ENCODE measurements at places on chromosomes 16 and 17.

DNA sequence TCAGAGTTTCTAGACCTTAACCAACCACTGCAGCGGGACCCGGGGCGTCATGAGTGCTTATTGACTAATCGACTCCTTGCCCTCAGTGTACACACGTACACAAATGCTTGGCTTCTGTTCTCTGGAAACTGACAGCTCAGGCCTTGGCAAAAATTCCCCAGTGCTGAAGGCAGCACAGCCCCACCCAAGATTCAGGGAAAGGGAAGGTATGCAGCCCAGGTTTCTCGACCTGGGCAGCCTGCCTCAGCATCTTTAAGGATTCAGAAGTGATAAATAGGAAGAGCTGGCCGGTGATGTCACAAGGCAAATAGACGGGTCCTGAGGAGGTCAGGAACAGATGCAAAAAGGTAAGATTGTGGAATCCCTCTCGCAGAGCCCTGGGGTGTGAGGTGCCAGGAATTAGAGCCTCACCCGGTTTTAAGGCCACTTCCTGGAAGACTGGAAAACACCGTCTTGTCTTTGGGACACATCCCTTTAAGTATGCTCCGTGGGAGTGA lies 9.0 kb upstream of the CDH3 start:
- peak; percentile 88 for ATAC-seq

GRCh38 chr17:67891481-67892119 lies 66.3 kb downstream of the BPTF start:
- ATAC-seq: no peak

DNA sequence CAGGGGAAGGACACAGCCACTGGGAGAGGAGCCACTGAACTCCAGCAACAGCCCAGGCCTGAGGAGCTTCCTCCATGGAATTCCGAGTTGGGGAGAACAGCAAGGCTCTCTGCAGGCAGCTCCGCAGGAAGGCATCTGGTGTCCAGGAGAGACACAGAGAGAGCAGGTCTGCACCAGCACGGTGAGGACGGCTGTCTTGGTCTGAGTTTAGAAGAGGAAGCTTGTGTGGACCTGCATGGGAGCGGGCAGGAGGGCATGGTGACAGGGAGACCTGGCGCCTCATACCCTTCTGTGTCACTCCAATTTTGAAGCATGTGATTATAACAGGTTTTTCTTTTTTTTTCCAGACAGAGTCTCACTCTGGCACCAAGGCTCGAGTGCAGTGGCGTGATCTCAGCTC lies 6.4 kb downstream of the SLC38A10 start:
- no peak for ATAC-seq

DNA sequence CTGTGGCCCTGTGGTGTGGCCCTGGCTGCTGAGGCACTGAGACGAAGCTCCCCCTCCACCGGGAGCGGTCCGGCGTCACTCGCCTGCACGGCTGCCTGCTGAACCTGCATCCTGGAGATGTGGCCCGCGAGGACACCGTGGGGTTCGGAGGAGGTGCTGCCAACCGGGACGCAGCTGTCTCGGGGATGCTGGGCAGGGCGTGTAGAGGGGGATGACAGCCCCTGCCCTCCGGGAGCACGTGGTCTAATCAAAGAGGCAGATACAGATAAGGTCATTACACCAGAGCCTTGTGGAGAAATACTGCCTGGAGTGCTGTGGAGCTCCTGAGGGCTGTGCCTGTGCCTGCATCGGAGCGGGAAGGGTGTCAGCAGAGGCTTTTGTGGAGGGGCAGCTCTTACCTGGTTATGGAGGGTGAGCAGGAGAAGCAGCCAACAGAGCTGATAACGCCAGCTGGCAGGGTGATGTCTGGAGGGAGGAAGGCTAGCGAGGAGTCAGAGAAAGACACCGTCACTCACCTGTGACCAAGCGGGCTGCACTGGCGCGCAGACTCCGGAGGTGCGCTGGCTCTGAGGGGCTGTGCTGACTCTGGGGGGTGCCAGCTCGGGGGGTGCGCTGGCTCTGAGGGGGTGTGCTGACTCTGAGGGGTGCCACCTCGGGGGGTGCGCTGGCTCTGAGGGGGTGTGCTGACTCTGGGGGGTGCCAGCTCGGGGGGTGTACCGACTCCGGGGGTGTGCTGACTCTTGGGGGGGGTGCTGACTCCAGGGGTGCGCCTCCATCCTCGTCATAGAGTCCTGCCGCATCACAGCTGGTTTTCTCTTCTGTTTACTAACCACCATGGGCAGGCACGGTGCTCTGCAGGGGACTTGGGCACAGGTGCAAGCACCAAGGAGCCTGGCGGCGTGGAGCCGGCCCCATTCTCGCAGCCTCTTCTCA lies 104.7 kb upstream of the CHMP6 start:
- ATAC-seq: no peak

DNA sequence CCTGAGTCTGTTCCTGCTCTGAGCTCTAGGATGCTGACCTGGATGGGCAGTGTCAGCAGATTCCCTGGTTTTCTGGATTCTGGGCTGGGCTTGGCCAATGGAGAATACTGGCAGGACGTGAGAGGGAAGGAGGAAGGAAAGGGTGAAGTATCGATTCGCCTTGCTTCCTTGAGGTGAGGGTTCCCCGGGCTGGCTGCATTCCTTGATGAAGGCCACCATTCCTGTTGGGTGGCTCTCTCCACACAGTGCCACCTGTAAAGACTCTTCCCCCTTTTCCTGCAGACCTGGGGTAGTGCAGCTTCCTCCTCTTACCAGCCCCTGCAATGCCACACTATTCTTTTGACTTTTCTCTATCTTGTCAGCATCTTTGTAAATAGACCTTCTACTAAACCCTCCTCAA lies 58.1 kb upstream of the TANC2 start:
- ATAC-seq: peak; percentile 31

- peak; percentile 96 for ATAC-seq
Measured at GRCh38 chr16:74896389-74897370, 88.2 kb downstream of the WDR59 start.

DNA sequence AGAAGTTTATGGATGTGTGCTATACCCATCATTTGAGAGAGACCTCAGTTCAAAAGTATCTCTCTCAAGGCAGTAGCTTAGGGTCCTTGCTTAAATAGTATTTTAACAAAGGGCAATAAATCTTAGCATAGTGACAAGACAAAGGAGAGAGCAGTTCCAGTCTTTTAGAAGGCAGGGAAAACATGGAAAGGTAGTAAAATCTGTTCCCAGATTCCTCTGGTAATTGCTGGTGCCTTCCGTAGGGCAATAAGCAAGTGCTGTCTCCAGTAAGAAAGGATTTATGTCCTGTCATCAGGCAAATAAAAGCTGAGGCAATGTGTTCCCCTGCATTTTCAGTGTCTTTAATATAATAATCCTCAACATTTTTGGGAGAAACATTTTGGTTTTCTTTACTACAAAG lies 149.0 kb upstream of the MPHOSPH6 start:
- no peak for ATAC-seq

DNA sequence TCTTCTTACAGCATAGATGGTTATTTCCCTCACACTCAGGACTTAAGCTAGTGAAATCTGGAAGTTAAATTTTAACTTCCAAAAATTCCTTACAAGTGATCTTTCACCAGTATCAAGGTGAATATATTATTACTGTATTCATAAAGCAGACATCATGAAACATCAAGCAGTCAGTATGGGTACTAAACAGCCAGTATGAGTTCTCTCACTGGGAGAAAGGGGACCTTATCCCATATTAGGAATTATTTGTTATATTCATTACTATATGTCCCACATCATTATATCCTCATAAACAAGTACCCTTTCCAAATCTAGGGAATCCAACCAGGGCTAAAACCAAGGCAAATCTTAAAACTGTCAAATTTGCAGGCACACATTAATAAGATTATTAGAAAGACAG lies 15.3 kb downstream of the NUFIP2 start:
- ATAC-seq: no peak

GRCh38 chr16:73483076-73483791 lies 435.3 kb upstream of the ZFHX3 start:
- no peak for ATAC-seq

DNA sequence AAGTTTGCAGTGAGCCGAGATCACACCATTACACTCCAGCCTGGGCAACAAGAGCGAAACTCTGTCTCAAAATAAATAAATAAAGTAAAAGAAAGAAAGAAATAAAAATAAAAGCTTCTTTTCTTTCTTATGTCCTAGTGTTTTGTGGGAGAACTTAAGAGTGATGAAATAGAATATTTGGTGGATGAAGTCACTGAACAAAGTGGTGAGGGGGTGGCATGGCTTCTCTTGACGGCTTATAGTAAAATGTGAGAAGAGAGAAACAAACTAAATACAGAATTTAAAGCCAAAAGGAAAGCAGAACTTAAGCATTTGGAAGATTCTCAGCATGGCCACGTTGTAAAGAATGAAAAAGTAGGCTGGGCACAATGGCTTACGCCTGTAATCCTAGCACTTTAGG lies 15.3 kb downstream of the SGF29 start:
- ATAC-seq: no peak

DNA sequence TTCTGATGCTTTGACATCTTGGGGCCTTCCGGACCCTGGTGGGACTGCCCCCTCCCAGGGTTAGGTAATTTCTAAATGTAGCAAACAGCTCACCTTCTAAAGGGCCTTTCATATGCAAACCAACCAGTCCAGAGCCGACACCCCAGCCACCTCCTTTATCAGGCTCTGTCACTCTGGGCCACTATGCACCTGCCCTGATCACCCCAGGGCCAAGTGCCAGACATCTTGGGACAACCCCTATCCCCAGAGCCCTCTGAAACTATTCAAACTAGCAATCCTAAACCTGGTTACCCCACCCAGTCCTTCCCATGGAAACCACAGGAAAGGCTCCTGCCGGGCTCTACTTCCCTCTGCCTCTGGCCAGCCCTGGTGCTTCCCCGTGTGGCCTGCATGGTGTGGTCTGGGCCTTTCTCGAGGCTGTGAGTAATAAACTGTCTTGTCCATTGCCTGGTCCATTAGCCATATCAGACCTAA lies 91.2 kb upstream of the TNRC6C start:
- peak; percentile 4 for ATAC-seq

DNA sequence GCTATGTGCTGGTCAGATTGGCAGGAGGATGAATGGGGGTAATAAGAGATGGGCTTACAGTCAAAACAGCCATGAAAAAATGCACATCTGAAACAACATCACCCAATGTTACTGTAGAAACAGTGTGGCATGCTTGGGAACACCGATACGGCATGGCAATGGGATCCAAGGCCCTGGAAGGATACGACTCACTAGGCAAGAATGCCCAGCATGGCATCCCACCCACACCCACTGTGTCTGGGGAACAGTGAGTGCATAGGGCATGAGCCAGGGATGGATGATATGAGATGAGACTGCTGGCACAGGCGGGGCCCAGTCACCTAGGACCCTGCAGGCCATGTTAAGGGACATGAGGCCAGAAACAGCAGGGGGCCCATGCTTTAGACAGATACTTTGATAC lies 11.5 kb downstream of the TRIM25 start:
- ATAC-seq: peak; percentile 13

DNA sequence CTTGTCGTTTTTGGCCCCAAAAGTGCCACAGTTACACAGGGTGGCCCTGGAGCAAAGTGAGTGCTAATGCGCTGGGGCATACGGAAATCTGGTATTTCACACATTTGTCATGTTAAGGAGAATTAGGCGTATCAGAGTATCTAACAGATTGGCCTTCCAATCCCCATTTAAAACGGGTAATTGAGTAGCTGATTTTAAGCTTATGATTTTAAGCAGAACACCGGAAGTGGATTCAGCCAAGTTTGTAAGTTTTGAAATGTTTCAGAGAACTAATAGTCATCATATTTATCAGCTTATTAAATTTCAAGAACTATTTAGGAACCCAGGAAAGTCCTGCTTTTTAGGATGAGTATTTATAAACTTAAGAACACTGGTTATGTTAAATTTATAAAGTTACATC lies 19.5 kb downstream of the LRRC75A start:
- ATAC-seq: no peak

DNA sequence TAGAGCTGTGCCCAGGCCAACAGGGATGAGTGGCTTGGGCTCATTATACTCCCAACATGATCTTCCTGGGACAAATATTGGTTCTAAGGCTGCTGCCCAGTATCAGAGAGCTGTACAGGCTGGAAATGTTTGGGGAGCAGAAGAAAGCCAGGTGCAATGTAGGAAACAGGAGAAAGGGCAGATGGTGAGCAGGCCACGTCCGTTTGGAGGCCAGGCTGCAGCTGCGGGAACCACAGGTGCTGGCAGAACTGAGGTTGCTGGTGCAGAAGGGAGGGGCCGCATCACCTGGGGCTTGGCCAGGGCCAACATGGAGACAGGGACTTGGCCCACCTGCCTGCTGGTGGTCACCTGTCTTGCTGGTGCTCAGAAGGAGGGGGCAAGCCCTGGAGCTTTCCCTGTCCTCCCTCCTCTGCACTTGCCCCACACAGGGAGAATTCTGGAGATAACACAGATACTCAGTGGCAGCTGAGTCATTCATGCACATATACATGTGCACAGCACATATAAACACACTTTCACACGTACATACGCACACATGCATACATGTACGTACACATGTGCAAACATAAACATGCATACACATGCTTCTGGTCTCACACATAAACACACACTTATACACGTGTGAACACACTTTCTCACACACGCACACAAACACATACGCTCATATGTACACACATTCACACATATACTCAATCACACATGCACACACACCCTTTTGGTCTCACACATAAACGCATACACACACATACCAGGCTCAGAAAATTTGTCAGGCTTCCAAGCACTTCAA lies 67.7 kb downstream of the WSCD1 start:
- no peak for ATAC-seq

DNA sequence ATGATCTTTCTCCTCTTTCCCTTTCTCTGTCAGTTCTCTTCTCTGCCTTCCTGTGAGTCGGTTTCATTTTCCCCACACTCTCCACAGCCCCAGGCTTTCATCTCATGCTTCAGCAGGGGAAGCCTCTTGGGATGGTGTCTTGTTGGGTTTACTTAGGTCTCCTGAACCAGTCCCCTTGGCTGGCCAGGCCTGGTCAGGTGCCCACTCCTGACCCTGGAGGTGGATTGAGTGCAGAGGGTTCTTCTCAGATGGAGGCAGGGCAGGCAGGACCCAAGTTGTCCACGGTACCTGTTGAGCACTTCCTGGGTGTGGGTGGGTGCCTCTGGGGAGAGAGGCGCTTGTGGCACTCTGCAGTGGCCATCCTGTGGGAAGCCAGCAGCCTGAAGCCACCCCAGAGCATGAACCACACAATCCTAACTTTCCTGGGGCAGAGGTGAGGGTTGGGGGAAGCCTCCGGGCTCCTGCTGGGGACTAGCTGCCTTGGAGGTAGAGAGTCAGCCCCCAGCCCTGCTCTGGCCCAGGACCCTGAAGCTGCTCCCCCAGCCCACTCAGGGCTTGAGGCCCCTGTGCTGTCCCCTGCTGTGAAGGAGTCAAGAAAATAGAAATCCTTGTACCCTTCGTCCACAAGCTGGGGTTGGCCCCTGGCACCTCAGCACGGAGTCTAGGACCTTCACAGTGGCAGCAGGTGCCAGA lies 2.0 kb upstream of the RAP1GAP2 start:
- no peak for ATAC-seq
